ENCODE measurements at places on chromosomes 5 and 9.
A peak's percentile ranks its signal among the peaks of the same experiment; 100 is the strongest.

- DNase-seq, result no peak
These were observed 60.5 kb downstream of the PCSK5 start for GRCh38 chr9:75950998-75951397.

GRCh38 chr5:150508828-150509227 lies 897 bp downstream of the NDST1 start:
- DNase-seq, result no peak

DNA sequence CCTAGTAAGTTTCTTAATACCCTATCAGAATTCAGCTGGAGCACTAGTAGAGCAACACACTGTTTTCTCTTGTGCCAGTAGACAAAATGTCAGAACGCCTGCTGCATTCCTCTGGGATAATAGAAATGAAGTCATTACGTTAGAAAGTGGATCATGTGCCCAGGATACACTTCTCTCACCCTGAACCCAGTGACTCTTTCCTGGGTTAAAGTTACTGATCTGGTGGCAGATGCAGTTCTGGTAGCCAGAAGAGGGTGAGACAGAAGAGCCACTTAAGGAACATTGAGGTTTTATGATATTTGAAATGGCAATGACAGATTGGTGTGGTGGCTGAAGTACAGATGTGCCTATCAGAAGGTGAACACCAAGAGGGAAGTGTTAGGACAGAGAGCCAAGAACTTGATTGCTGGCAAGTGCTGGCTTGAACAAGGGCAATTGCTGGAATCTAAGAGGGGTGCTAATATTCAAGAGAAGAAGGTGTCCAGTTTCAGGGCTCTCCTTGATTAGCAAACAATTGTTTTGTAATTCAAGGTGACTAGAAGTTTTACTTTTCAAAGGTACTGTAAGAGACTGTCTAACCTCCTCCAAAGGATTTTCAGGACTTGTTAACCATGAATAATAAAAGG lies 93.7 kb upstream of the ERBIN start:
- DNase-seq, result no peak

DNA sequence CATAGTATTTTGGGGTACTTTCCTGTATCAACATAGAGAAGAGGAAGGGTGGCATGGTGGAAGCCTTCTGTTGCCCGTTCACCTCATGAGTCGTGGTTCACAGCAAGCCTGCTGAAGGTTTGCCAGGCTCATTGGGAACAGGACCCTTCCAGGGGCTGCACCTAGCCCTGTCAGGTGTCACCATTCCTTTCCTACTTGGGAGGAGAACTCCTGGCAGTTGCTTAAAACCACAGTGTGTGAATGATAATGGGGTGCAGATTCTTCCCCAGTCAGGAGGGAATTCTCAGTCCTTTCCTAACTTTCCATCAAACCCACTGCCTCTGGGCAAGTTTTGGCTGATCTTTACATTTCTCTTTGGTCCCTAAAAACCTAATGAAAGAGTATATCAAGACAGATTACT lies 99.4 kb upstream of the CTNND2 start:
- no peak for DNase-seq

DNA sequence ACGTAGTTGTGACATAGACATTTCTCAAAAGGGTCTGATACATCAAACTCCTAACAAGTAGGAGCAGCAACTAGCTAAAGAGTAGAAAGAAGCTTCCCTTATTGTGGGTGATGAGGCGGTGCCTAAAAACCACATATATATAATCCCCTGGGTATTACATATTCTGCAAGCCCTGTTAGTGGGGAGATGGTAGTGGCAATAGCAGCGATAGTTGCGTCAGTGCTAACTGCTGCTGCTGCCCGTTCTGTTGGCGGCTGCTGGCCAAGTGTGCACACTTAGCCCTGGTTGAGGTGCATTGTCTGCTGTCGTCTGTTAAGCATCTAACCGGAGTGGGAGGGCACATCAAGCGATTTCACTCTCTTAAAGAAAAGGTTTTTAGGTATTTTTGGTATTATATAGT lies 35.8 kb downstream of the VLDLR start:
- no peak for DNase-seq

DNA sequence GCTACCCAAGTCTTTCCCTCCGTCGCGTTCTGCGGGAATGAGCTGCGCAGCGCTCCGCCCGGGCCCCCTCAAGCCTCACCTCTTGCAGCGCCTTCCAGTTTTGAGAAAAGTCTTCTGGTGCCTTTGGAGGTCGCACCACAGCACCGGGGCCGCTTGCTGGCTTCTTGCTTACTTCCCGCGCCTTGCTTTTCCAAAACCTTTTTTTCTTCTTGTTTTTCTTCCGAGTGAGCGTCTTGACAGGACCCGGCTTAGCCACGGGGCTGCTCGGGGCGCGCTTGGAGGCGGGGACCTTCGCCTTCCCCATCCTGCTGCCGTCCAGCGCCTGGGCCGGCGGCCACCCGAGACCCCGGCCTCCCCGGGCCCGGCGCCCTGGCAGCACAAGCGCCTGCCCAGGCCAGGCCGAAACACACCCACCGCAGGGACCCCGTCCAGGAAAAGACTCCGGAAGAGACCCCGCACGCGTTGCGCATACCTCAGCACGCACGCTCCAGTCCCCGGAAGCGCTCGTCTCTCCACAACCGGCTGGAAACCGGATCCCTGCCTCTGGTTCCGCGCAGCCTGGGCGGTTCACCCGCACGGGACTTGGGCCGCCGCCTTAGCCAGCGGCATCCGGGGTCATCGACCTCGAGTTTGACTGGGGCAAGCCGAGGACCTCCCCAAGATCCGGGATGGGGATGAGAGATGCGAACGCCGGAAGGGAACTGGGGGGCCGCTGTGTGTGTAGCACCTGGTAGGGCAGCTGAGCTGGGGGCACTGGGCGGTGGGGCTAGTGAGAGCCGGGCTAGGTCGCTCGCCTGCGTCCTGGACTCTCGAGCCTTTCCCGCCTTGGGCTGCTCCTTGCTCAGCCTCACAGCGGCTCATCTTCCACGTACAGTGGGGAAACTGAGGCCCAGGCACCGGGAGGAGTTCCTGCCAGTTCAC lies at the start of gene REXO4:
Gene REXO4 (minus strand): TSS at position 470 of the 921 bp plus-strand sequence. CDS start 166 bp downstream, at position 304.
- peak; percentile 59 for DNase-seq

GRCh38 chr5:101897914-101898313 lies 398.2 kb downstream of the SLCO4C1 start:
- DNase-seq, result no peak

- DNase-seq, result no peak
These were observed 370.0 kb downstream of the HINT1 start for GRCh38 chr5:130795037-130795436.

GRCh38 chr5:151318850-151319732 lies 15.5 kb upstream of the SLC36A3 start:
- DNase-seq, result no peak

GRCh38 chr9:97176206-97176605 lies 131.3 kb upstream of the CCDC180 start:
- no peak for DNase-seq

GRCh38 chr5:89281766-89282553 lies 399.0 kb upstream of the MEF2C start:
- DNase-seq, result no peak

DNA sequence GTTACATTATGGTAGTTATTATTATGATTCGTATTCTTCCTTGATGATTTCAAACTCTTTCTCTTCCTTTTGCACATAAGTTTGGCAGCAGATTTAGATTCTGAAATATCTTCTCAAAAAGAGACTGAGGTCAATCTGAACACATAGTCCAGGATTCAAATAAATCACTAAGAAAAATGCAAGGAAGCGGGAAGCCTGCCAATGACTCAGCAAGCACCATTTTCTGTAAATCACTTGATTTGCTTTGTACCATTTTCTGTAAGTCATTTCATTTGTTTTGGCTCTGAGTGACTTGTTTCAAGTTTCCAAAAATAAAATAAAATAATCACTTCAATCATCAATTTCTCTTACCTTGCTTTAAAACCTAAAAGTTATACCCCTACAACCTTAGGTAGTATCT lies 24.6 kb upstream of the GLIS3 start:
- no peak for DNase-seq

GRCh38 chr9:137411260-137411644 lies 11.7 kb downstream of the EXD3 start:
- DNase-seq, result no peak

- DNase-seq, result no peak
These were observed 414.8 kb upstream of the CCNH start for GRCh38 chr5:87827539-87827938.

DNA sequence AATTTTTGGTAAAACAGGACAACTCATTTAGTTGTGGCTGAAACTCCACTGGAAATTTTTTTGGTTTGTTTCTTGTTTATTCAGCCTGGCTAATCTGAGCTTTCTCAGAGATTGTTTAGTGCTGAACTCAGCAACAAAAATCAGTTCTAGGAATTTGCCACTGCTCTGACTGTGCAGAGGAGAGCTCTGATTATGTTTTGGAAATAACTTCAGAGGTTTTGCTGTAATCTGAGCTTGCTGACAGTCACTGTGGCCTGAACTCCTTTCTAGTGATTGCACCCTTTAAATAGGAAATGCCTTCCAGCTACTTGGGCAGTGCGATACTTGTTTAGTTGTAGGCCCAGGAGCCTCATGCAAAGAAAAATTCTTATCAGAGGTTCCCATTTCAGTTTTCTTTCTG lies 60.2 kb downstream of the OSTF1 start:
- DNase-seq, result no peak

GRCh38 chr5:882253-883183 lies 10.1 kb downstream of the BRD9 start:
- no peak for DNase-seq

GRCh38 chr5:55919625-55920024 lies 68.5 kb downstream of the IL31RA start:
- no peak for DNase-seq

DNA sequence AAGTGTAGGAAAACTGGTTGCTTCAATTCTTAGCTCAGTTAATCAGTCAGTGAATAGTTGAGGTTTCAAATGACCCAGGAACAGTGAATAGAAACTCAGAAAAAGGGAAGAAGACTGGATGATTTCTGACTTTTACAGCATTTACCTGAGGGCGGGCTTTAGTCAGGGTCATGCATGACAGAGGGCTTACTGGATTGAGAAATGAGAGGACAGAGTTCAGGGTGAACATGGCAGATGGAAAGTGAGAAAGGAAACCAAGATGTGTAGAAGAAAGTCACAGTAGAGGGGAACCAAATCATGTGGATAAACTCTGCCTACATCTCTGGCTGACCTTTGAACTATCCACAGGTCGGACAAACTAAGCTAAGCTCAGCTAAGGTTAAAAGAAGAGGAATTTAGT lies 596.0 kb downstream of the SEMA5A start:
- no peak for DNase-seq

- no peak for DNase-seq
These were observed 55.3 kb upstream of the RNU6ATAC start for GRCh38 chr9:134219646-134220060.

GRCh38 chr5:41683181-41683580 lies 172.8 kb upstream of the PLCXD3 start:
- no peak for DNase-seq

DNA sequence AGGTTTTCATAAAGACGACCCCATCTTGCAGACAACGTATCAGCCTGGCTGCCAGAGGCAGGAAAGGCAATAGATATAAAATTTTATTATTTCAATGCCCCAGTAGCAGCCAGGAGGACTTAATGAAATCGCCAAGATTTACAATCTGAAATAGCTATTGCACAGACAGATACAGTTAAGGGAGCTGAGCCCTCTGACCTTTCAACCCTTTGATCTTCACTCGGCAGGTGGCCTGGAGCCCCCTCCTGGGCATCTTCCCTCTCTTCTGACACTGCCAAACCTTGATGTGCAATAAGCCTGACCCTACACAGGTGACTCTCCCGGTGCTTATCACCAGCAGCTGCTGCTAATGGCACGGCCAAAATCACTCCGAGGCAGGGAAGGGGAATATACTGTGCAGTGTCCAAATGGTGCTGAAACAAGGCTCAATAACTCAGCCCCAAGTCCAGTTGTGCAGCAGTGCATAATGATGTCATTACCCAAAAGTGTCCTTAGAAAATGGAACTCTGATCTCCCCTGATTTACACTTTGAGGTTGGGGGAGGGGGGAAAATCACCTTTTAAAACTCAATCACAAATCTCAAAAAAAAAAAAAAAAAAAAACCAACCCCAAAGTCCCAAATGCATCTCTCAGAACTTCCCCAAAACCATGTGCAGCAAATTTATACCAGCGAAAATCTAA lies 242.0 kb downstream of the CRB2 start:
- DNase-seq, result no peak

GRCh38 chr5:151451626-151452520 lies 4.5 kb downstream of the SLC36A1 start:
- DNase-seq, result no peak

DNA sequence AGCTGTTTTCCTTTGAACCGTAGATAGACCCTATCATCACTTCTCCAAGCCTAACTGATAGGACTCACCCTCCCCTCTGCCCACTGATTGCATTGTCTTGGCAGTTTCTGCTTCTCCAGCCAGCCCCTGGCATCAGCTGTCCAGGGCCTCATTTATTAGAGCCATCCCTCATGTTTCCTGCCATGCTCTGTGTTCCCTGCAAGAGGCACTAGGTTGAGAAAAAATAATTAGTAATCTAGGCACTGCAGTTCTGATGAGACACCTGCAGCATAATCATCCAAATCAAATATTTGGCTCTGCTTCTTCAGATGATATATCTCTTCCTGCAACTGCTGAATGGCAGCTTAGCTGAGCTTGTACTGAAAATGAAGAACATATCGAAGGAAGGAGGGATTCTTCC lies 303.0 kb upstream of the TLE4 start:
- DNase-seq, result no peak

DNA sequence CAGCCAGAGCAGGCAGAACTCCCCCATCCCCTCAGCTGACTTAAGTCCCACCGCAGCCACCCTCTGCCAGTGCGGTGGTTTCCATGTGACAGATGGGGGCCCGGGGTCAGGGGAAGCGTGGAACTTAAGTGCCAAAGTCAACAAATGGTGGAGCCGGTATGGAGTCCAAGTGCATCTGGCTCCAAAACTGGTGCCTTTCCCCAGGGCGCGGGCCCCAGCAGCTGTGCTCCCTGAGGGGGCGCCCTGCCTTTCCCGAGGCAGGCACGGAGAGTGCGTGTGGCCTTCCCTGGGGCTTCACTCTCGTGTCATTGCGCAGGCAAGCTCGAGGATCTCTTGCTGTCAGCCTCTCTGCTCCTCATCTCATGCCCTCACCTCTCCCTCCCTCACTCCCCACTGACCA lies 33.8 kb downstream of the SLC46A2 start:
- no peak for DNase-seq

DNA sequence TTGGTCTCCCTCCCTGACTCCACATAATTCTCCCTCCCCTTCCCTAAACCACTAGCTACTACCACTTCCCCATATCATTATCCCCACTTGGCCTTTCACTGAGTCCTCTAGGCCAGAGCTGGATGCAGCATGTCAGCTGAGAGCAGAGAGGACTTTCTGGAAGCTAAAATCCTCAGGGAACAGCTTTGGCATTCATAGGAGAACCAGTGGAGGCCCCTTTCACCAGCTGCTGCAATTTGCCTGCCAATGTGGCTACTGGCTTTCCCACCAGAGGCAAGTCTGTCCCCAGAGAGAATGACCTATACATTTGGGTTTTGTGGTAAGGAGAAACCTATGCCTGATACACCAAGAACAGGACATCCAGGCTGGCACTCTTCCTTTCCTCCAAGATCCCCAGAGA lies 14.4 kb downstream of the FAM219A start:
- no peak for DNase-seq

GRCh38 chr9:133742251-133742650 lies 4.1 kb upstream of the SARDH start:
- no peak for DNase-seq

- DNase-seq, result no peak
These were observed 490.9 kb downstream of the GADD45G start for GRCh38 chr9:90095682-90096081.

Measured in activated gamma-delta T cell (primary cell).